ENCODE measurements at places on chromosomes 12 and 14. TPM values are rescaled to one million over a fixed set of nuclear protein-coding genes. Genes with fewer than 3 reads are reported as not detected.

ANO2 gene
- total RNA-seq = 4.2 TPM

PLCZ1 gene
- not detected for total RNA-seq

GSC gene
- not detected for total RNA-seq

KRT75 gene
- total RNA-seq = not detected

PRB2 gene
- not detected for total RNA-seq

VDR gene
- 0.70 TPM for total RNA-seq

SLC8A3 gene
- 0.07 TPM for total RNA-seq

MYH6 gene
- 0.13 TPM for total RNA-seq

SMOC1 gene
- 0.68 TPM for total RNA-seq

NPFF gene
- not detected for total RNA-seq

FIGNL2 gene
- total RNA-seq = 19.7 TPM

DNA sequence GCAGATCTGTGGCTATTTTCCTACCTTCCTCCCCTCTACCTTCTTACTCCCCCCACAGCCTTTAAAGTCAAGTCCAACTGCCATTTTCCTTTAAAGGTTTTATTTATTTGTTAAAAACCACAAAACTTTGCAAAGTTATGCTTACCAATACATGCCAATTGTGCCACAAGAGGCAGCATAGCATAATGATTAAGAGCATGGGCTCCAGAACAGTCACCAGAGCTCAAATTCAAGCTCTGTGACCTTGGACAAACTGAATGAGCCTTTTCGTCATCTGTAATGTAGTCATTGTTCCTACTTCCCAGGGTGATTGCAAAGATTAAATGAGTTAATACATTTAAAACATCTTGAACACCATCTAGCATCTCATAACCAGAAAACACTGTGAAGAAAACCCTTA is 13.0 kb upstream of the FMNL3 start:
- no peak for DNase-seq
- H3K27ac ChIP-seq = no peak overlapping the region
- no peaks in the 10 kb centered on the region for H3K4me1 ChIP-seq
- no peaks in the 10 kb centered on the region for H3K27me3 ChIP-seq
- H3K4me3 ChIP-seq = no peak overlapping the region

DNA sequence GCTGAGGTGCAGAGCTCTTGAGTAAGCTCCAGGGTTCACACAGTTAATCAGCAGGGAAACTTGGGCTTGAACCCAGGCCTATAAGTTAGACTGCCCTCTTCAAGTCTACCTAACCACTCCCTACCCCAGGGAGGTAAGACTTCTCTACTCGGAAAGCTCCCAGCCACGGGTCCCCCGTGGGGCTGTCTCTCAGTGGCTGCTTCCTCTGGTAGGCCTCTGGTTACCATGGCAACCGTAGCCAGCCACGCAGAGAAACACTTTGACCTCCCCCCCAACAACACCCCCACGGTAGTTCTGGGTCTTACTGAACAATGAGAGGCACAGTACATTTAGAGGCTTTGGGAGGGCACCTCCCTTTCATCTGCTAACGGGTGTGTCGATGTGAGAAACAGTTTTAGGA is 245.2 kb downstream of the AACS start:
- no peaks in the 10 kb centered on the region for H3K27me3 ChIP-seq
- H3K4me3 ChIP-seq = no peak overlapping the region
- H3K27ac ChIP-seq = no peak overlapping the region

DNA sequence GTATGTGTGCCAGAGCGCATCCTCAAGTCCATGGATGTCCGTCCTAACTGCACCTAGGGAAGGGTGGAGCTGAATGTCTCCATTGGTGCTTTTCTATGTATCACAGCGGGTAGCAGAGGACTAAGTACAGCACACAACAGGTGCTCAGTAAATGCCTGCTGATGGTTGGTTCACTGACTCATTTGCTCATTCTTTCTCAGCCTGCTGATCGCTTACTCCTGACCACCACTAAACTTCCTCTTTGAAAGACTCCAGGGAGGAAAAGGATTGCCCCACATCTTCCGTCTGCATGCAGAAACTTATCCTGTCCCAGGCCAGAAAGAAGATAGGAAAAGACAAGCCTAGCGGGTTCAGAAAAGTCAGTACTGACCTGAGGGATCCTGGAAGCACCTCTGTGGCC is 66.3 kb downstream of the B4GALNT3 start:
- no peaks in the 10 kb centered on the region for H3K27me3 ChIP-seq
- no peak overlapping the region for H3K27ac ChIP-seq
- no peak overlapping the region for H3K4me3 ChIP-seq
- DNase-seq = no peak
- H3K36me3 ChIP-seq = peaks cover 9% of the 10 kb centered on the region

GRCh38 chr14:76654573-76655108 is 106.6 kb upstream of the VASH1 start:
- H3K4me3 ChIP-seq = no peak overlapping the region
- peak; percentile 34 for DNase-seq
- H3K27ac ChIP-seq = no peak overlapping the region
- no peaks in the 10 kb centered on the region for H3K36me3 ChIP-seq
- H3K4me1 ChIP-seq = no peaks in the 10 kb centered on the region

DNA sequence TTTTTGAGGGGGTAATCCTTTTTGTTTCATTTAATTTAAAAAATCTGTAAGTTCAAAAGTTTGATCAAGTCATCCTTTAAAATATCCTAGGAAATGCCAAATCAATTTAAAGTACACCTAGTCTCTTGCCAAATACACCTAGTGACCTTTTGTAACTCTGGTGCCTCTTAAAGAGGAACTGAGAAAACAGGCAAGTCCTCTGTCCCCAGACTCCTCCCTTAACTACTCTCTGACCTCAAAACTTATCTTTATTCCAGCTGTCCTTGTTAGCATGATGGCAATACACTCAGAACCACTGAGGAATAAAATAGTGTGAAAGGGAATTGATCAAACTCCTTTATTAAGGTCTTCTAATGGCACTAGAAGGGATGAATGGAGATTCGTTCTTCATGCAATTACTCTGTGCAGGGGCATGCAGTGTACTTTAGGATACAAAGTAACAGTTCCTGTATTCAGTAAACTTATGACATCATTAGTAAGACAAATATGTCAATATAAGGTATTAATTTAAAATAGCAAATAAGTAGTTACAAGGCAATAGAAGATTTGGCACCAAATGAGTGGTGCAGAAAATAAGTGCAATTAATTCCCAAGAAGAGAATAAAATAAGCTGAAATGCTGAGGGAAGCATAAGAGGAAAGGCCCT is 3.3 kb downstream of the FAR2 start:
- DNase-seq = no peak
- no peak overlapping the region for H3K4me3 ChIP-seq
- H3K27me3 ChIP-seq = no peaks in the 10 kb centered on the region
- no peaks in the 10 kb centered on the region for H3K4me1 ChIP-seq

DNA sequence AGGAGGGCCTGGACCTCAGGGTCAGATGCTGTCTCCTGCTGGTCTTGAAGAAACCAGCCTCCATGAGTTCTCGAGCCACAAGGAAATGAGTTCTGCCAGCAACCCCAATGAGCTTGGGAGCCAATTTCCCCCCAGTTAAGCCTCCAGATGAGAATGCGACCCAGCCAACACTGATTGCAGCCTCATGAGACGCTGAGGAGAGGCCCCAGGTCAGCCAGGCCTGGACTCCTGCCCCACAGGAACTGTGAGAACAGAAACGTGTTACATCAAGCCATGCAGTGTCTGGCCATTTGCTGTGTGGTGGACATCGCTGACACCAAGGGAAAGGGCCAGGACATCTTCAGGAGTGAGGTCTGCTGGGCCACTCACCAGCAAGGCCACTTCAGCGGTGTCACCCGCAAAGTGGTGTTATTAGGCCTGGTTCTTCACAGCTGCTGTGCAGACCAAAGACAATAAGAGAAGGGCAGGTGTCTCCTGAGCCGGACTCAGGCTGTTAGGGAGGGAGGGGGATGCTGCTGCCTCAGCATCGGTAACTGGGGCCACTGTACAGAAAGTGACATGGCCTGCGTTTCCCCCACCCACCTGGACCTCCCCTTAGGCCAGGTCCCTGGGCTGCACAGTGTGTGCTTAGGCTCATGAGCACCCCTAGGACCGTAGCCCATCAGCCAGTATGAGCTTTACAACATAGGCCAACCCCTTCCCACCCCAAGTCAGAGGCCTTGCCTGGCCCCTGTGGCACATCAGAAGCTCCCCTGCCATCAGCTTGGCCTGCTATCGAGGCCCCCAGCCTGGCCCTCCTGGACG is 272.4 kb upstream of the RTL1 start:
- no peaks in the 10 kb centered on the region for H3K4me1 ChIP-seq
- DNase-seq = peak; percentile 14
- peaks cover 1% of the 10 kb centered on the region for H3K36me3 ChIP-seq
- no peak overlapping the region for H3K27ac ChIP-seq

DNA sequence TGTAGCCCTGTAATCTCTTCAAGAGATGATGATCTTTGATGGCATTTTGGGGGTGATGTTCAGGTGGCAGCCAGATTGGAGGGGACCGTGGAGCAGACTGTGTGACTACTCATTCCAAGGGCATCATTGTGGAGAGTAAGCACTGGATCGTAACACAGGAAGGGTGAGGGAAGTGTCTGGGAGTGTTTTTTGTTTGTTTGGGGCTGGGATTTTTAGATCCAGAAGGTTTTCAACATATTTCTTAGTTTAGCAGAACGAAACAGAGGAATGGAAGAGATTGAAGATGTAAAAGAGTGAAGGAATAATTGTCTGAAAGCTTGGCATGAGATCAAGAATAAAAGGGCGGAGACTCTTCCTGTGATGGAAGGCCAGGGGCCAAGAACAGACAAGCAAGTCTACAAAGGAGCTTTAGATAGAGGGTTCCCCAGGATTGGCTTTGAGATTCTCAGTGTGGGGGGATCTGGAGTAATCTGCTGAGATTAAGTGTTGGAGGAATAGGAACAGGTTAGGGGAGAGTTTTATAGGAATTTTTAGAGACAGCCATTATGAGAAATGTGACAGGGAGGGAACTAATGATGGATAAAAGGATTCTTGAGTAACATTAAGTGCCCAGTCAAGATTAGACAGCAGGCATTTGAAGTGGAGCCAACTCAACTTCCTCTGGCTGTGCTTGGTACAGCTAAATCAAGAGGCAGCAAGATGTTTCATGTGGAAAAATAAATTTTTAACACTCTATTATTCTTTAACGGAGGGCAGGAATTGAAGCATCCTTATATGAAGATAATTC is 79.7 kb upstream of the REP15 start:
- H3K4me1 ChIP-seq = no peaks in the 10 kb centered on the region
- H3K36me3 ChIP-seq = no peaks in the 10 kb centered on the region
- H3K27me3 ChIP-seq = no peaks in the 10 kb centered on the region
- no peak overlapping the region for H3K27ac ChIP-seq

- peaks cover 15% of the 10 kb centered on the region for H3K4me1 ChIP-seq
- peak overlapping the region; percentile 95 for H3K27ac ChIP-seq
- peak overlapping the region; percentile 66 for H3K4me3 ChIP-seq
- no peaks in the 10 kb centered on the region for H3K27me3 ChIP-seq
These were observed 18.4 kb downstream of the ANO6 start for GRCh38 chr12:45234139-45234865.

DNA sequence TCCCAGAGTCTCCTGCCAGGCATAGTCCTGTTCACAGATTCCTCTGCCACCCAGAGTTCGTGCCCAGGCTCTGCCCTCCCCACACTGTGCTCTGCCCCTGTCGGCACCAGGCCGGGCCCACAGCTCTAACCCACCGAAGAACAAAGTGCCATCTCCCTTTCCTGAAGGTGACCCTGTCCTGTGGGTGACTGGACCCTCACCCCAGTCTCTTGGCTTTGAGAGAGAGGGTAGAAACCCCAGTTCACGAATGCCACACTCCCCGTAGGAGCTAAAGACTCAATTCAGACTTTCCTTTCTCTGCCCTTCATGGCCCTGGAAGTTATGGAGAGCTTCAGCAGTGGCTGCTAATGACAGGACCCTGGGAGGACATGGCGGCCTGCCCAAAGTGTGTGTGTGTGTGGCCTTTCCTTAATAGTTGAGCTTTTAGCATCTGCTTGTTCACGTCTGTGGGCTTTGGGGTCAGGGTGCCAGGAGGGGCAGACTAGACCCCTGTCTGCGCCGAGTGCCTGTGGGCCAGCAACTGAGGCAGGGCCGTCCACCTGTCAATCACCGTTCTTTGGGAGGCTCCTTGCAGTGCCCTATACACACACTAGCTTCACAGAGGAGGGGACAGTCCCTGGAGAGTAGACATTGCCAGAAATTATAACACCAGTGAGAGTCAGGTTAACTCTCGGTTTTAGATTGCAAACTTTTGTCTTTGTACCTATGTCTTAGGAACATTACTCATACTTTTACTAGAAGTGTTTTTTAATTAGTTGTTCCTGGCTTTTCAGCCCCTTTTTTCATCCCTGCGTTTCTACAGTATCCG is 84.6 kb upstream of the DYNC1H1 start:
- H3K27ac ChIP-seq = no peak overlapping the region
- no peaks in the 10 kb centered on the region for H3K4me1 ChIP-seq
- H3K27me3 ChIP-seq = no peaks in the 10 kb centered on the region
- H3K36me3 ChIP-seq = peaks cover 14% of the 10 kb centered on the region
- no peak for DNase-seq

GRCh38 chr12:130114952-130115351 is 47.3 kb upstream of the FZD10 start:
- no peak for DNase-seq
- no peak overlapping the region for H3K27ac ChIP-seq
- no peaks in the 10 kb centered on the region for H3K4me1 ChIP-seq

- peaks cover 22% of the 10 kb centered on the region for H3K36me3 ChIP-seq
- H3K27me3 ChIP-seq = no peaks in the 10 kb centered on the region
- no peak overlapping the region for H3K4me3 ChIP-seq
- H3K4me1 ChIP-seq = peaks cover 13% of the 10 kb centered on the region
- H3K27ac ChIP-seq = no peak overlapping the region
These were observed 7.1 kb downstream of the CSRP2 start for GRCh38 chr12:76871742-76872141.

DNA sequence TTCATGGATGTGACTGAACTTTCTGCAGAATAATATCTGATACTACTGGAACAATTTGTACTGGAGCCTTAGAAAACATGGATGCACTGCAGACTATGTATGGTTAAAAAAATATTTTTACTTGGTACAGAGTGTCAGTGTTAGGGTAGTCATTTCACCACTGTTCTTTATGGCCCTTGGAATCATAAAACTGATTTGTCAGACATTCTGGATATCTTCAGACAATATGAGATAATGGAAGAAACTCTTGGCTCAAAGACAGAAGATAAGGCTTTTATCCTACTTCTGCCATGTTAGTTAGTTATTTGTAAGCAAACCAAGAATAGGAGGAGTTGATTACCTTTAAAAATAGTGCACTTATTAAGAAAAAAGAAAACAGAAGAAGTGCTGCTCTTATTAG is 209.4 kb downstream of the LRIG3 start:
- no peaks in the 10 kb centered on the region for H3K27me3 ChIP-seq
- no peaks in the 10 kb centered on the region for H3K4me1 ChIP-seq
- H3K27ac ChIP-seq = no peak overlapping the region
- no peak overlapping the region for H3K4me3 ChIP-seq
- peaks cover 23% of the 10 kb centered on the region for H3K36me3 ChIP-seq

DNA sequence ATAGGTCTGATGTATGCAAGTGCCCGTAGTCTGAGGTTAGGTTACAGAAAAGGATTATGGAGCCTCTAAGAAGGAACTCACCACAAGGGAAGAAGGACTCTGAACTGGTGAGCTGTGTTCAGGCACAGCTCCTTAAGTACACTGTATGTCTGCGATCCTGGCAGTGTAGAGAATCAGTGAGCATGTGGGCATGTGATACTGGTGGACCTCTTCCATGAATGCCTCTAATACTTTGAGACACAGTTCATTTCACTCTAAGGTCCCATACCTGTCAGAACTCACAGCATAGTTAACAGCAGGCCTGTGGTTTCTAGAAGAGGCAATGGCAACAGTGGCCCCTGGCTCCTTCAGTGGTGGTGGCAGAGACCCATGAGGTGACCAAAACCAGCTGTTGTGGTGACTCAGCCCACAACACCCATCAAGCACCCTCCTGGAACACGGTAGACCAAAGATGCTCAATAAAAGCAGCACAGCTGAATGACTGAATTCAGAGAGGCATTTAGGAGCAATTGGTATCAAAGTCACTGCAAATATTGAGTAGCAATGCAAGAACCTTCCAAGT is 6.9 kb upstream of the OR6J1 start:
- no peaks in the 10 kb centered on the region for H3K4me1 ChIP-seq
- no peak overlapping the region for H3K27ac ChIP-seq
- DNase-seq = no peak
- H3K36me3 ChIP-seq = no peaks in the 10 kb centered on the region
- H3K27me3 ChIP-seq = no peaks in the 10 kb centered on the region
